ENCODE measurements at places on chromosomes 16 and 17.
A peak's percentile ranks its signal among the peaks of the same experiment; 100 is the strongest.

DNA sequence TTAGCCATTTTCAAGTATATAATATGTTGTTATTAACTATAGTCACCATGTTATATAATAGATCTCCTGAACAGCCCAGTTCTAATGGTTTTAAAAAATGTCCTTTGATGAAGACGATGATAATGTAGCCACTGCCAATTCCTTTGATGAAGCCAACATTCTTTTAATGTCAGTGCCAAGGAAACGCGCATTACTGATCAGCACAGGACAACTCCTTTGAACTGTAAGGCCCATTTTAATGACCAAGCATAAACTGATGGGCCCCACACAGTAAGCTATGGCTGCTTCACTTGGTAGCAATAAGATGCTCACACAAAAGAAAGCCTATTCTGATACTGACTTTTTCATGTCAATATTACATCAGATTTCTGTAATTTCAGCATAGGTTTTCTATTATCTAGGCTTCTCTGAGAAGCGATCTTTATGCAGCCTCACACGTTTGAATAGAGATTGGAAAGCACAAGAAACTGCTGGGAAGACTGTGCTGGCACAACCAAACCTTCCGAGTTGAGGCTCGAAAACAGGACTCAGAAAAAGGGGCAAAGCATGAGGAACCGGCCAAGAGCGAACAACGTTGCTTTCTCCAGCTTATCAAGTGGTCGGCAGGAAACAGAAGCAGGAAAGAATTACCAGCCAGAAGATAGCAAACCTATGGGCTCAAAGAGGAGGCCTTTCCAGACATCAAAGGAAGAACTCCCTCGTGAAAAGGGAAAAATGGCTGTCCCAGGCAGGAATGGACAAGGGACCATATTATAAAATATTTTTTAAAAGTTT, 19.4 kb downstream of the ERN1 start:
- peak; percentile 43 for DNase-seq

GRCh38 chr17:50036455-50037261, 19.3 kb upstream of the ITGA3 start:
- no peak for DNase-seq

GRCh38 chr16:56330476-56330875, 94.9 kb downstream of the AMFR start:
- DNase-seq: no peak

GRCh38 chr16:88365244-88365865, 17.4 kb upstream of the ZNF469 start:
- peak; percentile 55 for DNase-seq

DNA sequence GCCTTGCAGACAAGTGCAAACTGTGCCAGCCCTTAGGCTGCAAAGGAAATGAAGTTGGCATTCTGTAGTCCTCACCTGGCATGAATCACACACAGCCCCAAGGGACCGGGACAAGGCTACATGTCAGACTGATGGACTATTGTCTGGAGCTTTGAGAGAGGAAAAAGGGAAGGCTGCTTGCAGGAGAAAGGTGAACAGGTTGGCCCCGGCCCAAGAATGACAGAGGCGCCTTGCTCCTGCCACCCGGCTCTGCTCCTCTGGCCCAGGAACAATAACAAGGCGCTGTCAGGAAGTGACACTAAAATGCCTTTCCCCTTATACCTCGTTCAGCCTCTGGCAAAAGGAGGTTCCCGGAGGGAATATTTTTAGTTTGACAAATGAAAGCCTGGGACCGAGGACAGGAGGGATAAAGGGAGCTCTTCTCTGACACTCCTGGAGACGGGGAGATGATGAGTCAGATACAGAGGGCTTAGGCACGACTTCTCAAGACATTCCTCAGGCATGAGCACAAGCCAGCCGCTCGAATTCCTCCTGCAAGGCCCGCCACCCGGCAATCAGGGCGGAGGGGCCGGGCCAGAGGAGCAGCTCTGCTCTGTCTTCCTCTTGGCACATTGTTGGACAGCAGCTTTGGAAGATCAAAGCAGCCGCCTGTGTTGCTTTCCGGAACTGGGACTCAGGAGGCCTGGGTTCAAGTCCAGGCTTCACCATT, 105.8 kb downstream of the NOG start:
- peak; percentile 97 for DNase-seq

GRCh38 chr17:42421507-42422338, 1.3 kb downstream of the CAVIN1 start:
- peak; percentile 80 for DNase-seq

DNA sequence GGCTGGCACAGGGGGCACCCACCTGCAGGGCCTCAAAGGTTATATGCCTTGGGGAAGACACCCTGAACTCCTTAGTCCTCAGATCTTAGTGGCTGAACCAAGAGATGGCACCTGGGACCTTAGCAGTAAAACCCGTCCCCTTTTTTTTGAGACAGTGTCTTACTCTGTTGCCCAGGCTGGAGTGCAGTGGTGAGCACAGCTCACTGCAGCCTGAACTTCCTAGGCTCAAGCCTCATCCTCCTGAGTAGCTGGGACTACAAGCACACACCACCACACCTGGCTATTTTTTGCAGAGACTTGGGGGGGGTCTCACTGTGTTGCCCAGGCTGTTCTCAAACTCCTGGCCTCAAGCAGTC, 237.2 kb downstream of the MRTFB start:
- no peak for DNase-seq

DNA sequence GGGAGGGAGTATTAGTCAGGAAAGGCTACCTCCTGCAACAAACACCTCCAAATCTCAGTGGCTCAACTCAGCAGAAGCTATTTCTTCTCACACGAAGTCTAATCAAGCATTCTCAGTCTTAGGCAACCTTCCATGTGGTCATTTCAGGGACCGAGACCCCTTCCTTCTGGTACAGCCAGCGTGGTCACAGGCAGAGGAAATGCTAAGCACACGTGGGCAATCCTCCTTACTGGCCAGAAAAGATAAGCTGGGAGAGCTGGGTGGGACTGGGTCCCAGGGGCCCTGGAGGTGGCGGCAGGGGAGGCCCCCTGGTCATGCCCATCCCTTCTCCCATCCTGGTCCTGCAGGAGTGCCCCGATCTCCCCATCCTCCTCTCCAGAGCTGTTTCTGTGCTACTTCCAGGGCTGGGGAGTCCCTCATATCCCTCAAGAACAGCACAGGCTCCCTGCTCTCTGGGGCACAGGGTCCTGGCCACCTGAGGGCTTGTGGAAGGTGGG, 5.7 kb upstream of the CX3CL1 start:
- no peak for DNase-seq

DNA sequence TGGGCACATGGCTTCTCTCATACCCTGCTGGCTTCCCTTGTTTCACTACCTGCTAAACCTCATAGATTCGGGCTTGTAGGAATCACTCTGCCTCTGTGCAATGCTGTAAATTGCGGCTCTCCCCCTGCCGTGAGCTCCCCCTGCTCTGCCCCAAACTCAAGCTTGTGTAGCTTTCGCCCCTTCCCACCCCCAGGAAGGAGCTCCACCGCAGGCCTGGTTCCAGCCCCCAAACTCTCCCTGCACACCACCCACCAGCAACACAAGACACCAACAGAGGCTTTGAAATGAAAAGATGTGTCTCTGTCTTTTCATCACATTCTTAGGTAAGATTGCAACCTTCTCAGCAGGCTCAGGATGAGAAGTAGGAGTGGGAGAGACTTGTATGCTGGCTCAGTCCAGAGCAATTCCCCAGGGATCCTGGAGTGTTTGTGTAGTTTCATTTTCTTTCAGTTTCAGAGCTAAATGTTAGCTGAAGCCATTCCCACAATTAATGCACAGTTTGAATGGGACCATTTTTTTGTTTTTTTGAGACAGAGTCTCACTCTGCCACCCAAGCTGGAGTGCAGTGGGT, 14.2 kb downstream of the CX3CL1 start:
- no peak for DNase-seq

DNA sequence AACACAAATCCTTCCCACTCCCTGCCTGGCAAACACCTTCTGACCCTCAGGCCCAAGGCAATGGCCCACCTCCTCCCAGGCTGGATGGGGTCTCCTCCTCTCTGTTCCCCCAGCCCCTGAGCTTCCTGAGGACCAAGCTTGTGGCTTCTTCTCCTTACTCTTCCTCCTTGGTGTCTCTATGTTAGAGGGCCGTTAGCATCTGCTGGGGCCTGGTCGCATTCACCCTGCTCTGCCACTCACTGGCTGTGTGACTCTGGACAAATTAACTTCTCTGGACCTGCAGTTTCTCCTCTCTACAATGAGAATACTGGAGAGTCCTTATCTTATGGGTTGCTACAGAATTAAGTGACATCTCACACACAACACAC, 725 bp upstream of the MT2A start:
- no peak for DNase-seq

DNA sequence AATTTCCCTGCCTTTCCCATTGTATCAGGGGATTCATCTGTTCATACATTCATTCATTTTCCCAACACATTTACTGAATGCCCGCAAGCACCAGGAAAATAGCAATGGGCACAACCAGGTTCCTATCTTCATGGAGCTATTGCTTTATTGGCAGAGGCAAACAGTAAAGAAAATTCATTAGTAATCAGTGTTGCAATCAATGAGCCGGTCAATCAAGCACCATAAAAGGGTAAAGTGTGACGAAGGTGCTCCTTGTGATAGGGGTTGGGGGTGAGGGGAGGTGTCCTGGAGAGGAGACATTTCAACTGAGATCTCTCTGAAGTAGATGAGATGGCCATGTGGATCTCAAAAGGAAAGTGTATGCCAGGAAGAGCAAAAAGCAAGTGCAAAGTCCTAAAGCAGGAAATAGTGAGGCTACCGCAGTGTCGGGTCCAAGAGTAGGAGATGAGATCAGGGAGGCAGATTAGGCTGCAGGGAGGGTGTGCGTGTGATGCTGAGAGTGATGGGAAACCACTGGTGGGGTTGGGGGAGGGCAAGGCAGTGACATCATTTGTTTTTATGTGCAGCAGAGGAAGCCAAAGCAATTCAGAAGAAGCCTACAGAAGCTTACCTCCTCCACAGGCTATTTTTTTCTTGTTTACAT, 28.4 kb downstream of the CDH13 start:
- no peak for DNase-seq

GRCh38 chr16:24018485-24018884, 182.7 kb downstream of the PRKCB start:
- no peak for DNase-seq

GRCh38 chr17:63762161-63763078, 11.0 kb downstream of the CCDC47 start:
- no peak for DNase-seq

DNA sequence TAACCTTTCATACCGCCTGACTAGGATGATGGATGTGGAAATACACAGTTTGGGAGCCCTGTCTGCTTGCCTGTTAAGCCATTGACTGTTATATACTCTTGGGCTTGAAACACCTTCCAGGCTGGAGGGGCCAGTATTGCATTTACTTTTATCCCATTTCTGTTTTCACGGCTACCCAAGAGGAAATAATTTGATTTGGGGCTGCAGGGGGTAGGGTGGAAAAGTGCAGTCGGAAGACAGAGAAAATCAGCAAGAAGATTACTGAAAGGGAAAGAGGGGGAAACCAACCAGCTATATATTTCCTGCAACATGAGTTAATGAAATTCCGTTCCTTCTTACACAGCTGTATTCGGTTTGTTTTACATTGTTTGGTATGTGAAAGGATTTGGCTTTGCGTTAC, 202.5 kb downstream of the CDH13 start:
- DNase-seq: no peak

- DNase-seq: peak; percentile 73
Measured at GRCh38 chr16:89114159-89114981, 20.7 kb downstream of the ACSF3 start.

- no peak for DNase-seq
Measured at GRCh38 chr17:64185101-64185500, 55.2 kb upstream of the ERN1 start.

DNA sequence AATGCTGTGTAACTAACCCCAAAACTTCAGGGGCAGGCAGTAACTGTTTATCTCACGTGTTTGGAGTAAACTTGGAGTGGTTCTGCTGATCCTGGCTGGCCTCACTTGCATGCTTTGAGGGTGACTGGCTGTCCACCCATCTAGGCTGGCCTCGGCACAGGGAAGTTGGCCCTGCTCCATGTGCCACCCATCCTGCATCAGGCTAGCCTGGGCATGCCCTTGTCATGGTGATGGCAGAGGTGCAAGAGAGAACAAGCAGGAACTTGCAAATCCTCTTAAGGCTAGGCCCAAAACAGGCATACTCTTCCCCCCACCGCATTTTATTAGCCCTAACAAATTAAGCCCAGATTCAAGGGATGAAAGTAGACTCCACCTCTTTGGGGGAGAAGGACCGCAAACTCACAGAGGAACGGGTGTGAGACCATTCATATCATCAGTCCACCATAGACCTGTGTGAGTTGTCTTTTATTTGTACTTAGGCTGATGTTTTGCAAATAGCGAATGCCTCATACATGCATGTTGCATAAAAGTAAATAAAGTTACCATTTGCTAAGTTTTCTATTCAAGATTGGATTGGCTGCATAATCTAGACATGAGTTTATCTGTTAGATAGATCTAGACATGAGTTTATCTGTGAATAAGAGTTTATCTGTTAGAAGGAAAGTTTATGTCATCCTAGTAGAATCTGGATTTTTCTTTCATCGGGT, 221.0 kb downstream of the CCDC182 start:
- no peak for DNase-seq

DNA sequence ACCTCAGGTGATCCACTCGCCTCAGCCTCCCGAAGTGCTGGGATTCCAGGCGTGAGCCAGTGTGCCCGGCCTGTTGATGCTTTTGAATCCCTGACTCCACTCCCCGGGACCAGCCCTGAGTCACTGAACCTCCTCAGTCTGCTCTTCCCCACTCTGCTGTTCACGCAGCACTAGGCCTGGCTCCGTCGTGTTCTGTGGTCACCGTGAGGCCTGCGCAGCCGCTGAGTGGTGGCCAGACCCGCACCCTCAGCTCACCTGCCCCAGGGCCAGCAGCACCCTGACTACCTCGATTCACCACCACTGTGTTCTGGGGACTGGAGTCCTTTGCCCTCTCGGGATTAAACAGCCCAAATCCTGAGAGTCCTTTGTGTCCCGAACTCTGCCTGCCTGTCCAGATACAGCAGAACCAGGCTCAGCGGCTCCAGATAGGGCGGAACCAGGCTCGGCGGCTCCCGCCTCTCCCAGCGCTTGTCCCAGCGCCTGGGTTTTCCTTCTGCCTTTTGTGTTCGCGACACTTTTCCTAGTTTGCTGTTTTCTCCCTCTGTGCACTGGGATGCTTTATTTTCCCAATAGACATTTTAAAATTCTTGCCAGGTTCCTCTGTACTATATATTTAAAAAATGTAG, 58.6 kb upstream of the ENDOV start:
- DNase-seq: no peak
